OCI-M1 (cell line): ENCODE measurements at places on chromosomes 2 and 18.
A peak's percentile ranks its signal among the peaks of the same experiment; 100 is the strongest.

DNA sequence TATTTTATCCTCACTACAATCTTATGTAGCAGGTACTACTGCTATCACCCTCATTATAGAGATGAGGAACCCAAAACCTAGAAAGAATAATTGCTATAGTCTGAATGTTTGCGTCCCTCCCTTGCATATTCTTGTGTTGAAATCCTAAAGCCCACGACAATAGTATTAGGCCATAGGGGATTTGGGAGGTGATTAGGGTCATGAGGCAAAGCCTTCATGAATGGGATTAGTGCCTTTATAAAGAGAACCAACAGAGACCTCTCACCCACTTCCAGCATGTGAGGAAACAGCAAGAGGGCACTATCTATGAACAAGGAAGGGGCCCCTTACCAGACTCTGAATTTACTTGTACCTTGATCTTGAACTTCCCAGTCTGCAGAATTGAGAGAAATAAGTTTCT, 500.3 kb upstream of the FAM98A start:
- DNase-seq, result no peak

DNA sequence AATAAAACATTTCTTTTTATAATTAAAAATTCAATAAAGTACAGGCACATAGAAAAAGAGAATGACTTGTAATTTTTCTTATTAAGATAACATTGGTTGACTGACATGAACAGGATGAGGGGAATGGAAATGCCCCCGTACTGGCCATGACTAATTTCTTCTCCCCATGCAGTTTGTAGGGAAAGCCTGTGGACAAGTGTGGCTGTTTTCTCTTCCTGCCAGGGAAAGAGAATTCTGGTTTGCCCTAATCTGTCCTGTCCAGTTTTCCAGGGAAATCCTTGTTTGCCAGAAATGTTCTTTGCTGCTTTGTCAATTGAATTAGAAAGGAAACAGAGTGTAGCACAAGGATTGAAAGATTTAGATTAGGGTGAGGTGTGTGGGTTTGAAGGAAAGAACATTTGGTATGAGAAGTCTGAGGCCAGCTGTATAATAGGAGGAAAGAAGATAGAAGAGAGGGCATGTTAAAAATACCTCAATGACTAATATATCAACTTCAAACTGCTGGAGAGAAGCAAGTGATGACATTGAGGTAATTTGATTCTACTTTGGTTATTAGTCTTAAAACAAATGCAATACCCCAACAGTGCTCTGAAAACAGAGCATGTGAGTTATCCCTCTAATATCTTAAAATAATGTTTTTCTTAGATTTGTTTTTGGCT, 593.9 kb upstream of the ZNF804A start:
- no peak for DNase-seq

DNA sequence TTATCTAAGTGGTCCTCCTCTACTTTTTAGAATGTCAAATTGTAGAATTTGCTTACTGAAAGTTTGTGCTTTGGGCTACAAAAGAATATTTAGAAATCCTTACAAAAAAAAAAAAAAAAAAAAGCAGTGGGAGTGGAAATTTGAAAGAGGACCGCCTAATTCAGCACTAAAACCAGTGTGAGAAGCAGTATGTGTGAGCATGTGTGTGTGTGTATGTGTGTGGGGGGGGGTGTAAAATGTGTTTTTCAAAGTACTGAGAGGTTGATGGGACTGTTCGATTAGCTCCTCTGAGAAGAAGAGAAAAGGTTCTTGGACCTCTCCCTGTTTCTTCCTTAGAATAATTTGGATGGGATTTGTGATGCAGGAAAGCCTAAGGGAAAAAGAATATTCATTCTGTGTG, at the start of gene VIT:
TSS of gene VIT (plus strand) at position 175 of the 400 bp plus-strand sequence. CDS start 19,664 bp downstream, outside the sequence.
- DNase-seq, result no peak

GRCh38 chr18:75161256-75162028, 47.5 kb downstream of the PTGR3 start:
- peak; percentile 91 for DNase-seq

DNA sequence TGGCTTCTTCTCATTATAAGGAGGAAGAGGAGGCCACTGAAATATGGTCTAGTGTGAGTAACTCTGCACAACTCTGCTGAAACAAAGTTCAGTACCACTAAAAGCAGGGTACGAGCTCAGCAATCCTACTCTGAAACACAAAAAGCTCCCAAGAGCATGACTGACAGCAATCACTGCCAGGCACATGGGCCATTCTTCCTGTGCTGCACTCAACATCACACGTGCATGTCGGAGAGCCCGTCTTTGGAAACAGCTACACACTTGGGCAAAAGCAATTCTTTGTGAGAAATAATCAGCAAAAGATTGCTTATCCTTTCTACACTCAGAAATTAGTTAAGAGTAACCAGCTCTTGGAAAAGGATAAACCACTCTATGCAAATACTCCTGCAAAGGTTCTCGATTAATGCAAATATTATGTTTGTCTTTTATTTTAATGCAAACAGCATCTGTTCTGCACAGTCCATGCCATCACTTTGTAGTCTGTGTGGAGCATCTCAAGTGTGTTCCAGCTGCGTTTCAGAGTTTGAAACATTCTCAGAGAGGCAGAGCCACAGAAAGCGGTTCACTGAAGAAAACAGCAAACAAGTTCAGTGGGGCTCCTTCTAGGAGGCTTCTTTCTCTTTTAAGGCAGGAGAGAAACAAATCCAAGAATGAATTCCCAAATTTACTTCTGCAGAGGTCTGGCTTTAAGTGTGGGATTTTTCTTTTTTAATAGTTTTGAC, 145.0 kb downstream of the HDAC4 start:
- no peak for DNase-seq

GRCh38 chr2:222609381-222609780, 46.5 kb downstream of the FARSB start:
- peak; percentile 34 for DNase-seq

DNA sequence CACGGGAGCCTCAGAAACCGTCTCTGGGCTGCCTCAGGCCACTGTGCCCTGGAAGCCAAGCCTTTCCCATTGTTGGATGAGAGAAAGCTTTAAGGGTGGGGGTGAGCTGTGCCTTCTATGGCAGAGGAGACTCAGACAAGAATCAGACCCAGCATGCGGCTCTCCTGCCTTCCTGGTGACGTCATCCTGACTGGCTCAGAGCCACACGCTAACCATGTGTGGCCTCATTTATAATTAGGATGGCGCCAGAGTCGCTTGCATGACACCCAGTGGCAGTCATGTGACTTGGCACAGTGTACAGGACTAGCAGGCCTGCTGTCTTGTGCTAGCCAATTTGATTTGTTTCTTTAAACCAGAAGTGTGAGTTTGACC, 99.1 kb downstream of the SH3BP4 start:
- DNase-seq, result peak; percentile 50

DNA sequence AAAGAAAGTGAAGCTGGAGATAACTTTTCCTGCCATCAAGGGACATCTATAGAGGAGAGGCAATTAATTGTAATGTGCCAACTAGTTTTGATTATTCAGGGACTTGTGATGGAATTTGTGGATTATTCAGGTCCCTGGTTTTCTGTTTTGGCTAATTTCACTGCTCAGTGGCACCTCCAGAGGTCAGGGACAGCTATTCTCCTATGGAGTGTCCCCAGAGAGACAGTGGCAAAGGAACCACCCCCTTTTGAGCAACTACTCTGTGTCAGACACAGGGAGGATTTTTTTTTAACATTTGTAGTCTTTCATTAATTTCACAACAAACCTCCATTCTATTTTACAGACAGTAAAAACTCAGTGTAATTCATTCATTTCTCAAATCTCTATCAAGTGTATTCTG, 206.0 kb upstream of the SPRED2 start:
- DNase-seq, result no peak

- DNase-seq, result no peak
These were observed 70.9 kb downstream of the ODC1 start for GRCh38 chr2:10377052-10377746.

DNA sequence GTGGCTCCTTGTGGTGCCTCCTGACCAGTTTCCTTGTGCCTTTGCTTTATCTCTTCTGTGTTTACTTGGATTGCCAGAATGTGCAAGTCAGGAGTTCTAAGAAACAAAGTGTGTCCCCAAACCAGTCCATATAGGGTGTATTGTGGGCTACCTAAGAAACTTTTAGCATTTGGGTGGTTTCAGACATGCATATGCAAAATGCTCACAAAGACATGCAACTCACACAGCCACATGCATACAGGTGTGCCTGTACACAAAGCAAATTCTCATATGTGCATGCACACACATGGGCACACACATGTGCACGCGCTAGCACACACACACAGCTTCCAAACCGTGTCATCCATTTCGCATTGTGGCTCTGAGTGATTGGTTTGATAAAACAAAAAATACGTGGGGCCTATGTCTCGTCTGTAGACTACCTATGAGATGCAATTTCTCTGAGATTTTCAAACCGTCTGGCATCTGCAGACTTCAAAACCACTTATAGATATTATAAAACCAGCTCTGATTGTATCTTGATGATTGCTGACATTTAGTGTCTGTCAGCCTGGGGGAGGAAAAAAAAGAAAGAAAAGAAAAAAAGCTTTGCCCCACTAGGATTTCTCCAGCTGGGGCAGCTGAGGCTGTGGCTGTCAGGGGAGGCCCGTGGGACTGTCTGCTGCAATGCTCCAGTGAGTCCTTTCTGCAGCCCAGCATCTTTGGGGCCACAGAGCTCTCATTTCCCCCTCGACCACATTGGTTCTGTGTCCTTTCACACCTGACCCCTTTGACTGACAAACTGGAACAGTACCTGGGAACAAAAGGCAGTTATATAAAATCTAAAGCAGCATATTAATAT, 556.1 kb downstream of the CMPK2 start:
- DNase-seq, result no peak

DNA sequence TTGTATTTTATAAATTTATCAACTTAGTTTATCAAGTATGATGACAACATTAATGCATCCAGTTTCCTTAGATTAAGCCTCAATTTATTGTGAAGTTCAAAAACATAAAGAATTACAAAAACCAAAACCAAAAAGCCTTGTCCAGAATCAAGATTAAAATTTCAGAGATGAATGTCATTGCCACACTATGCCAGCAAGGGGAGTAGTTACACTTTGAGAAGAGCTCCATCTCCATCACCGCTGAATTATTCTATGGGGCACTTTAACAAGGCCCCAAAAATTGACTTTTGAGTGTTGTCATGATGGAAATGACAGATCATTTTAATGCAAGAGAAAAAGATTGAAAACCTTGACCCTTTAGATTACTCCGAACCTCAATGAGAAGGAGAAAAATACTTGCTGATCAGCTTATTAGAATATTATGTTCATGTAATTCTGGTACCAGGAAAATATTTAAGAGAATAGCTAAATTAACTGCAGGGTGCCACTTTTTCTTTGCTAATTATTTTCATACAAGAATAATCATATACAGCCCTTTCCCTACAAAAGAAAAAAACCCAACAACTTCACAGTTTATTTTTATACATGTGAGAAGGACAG, 152.5 kb upstream of the AQP4 start:
- DNase-seq, result peak; percentile 52

DNA sequence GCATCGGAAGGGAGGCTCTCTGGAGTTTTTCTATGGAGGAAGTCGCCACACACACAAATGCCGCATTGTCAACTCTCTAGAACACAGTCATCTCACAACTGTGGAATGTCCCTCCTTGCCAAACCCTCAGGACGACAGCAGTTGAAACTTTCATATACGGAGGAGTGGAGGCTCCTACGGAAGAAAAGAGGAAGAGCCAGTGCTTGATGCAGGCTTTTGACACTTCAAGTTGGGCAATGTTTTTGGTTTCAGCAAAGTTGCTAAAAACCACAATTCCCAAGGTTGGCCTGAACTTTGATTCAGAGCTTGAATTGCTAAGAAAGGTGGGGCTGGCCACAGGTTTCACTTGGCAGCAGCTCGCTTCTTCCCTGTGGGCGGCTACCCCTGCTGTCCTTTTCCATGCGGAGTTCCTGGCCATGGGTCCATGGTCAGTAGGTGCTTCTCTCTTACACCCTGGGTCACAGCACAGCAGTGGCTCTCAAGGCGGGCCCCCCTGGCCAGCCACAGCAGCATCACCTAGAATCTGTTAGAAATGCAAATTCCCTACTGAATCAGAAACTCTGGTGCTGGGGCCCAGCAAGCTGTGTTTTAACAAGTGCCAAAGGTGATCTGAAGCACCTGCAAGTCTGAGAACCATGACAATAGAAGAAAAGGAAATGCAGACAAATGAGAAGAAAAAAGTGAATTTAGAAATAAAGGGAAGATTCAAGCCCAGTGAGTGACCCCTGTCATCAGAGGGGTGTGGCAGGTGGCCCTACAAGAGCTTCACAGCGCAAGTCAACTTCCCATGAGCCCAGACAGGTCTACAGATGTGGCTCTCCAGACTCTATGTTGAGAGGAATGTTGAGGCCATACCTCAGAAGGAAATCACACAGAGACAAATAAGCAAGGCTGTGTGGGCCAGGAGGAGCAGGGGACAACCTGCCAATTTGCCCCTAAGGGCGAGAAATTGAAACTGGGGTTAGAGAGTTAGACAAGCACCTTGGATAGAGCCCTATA, 856.4 kb downstream of the RNF144A start:
- DNase-seq, result no peak

- DNase-seq, result no peak
These were observed 108.7 kb downstream of the FEZ2 start for GRCh38 chr2:36489281-36489680.

DNA sequence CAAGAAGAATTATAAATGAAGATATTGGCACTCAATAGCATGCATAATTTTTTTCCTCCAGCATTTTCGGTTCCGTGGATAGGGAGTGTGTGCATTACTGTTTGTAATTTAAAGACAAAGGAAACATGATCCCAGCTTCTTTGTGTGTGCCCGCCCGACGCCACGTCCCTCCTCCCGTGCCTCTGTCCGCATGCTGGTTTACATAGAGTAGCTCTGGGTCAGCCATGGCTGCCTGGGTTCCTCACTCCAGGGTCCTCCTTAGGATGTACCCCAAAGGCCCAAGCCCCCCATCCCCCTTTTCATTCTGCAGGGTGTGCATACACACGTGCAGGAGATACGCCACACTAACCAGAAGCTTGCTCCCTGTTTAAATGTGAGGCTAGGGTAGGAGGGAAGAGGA, 214.7 kb downstream of the KLHL29 start:
- DNase-seq, result no peak

- DNase-seq, result no peak
These were observed 2114.6 kb upstream of the PIK3C3 start for GRCh38 chr18:39840406-39840805.

GRCh38 chr2:71898375-71898774, 249.3 kb downstream of the CYP26B1 start:
- DNase-seq, result no peak

DNA sequence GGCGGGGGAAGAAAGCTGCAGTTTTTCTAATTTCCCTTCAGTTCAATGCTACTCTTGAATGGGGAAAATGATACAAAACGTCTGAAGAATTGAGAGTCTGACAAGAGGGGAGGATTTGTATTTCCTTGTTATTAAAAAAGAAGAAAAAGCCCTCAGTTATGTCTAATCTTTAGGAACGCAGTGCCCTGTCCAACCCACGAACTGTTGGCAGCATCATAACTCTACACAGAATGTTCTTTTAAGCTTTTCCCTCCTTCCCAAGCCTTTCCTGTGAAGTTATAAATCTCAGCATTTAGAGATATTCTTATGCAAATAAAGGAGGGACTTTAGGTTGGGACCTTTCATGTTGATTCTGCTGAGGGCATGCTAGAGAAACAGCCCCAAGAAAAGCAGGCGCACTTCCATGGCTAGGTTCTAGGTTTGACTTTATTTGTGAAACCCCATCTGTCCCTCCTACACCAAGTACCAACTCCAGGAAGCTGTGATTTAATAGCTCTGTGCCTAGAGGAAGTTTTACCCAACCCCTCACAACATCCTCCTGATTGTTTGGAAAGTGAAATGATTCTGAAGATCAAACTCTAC, 288.6 kb downstream of the SETBP1 start:
- no peak for DNase-seq
